Stimulated activated CD8-positive, alpha-beta memory T cell treated with anti-CD3 and anti-CD28 coated beads, Interleukin-4, amount 100 ng/mL, for 1 hour (primary cell): ENCODE measurements at places on chromosomes 7 and 10.

DNA sequence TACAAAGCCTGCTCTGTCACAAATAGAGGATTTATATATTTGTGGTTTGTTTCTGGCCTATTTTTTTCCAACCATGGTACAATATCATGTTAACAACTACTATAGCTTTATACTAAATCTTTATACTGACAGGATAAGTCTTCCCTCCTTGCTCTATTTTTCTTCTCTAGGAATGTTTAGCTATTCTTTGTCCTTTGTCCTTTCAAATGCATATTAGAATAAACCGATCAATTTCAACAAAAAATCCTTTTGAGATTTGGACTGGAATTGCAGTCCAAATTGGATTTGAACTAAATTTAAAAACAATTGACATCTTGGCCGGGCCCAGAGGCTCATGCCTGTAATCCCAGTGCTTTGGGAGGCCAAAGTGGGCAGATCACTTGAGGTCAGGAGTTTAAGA is 39.2 kb upstream of the CTTNBP2 start:
- no peak for DNase-seq

- no peak for DNase-seq
Measured at GRCh38 chr10:30671026-30671616, 41.6 kb upstream of the LYZL2 start.

DNA sequence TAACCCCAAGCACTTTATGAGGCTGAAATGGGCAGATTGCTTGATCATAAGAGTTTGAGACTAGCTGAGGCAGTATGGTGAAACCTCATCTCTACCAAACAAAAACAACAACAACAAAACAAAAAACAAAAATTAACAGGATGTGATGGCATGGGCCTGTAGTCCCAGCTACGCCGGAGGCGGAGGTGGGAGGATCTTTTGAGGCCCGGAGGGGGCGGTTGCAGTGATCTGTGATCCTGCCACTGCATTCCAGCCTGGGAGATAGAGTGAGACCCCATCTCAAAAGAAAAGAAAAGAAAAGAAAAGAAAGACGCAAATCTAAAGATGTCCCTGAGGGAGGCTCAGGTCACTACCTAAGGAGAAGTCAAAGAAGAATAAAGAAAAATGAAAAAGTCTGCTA is 35.3 kb upstream of the AGR2 start:
- DNase-seq, result no peak

DNA sequence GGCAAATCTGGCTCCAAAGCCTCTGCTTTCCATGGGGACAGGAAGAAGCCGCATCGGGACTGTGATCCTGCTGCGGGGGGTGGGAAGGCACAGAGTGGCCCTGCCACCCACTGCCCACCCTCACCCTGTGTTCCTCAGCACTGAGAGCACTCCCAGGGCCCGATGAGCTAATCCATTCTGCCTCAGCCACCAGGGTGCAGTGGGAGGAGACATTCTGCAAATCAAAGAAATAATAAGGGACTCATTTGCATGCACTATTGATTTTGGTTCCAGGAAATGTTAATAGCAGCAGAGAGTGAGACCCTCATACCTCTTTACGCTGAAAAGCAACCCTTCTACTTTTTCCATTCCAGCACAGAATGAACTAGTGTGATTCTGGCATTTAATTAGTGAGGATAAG is 572.8 kb downstream of the INHBA start:
- no peak for DNase-seq

GRCh38 chr7:28587211-28587610 is 174.9 kb downstream of the CREB5 start:
- no peak for DNase-seq

DNA sequence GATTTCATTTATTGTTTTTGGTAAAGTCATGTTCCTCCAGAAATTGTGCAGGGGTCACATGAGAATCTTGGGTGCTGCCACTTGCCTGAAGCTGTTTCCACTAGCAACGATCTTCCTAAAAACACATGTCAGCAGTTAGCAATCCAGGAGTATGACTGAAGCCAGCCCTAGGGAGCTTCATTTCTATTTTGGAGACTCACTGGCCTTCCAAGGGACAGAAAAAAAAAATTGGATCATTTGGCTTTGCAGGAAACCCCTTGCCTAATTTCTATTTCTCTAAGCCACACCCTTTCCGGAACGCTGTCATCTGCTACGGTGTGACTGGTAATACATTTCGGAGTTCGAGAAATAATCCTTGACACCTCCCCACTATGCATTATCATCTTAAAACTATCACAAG is 204.7 kb downstream of the TAX1BP1 start:
- DNase-seq, result no peak

- no peak for DNase-seq
Measured at GRCh38 chr7:74283858-74284447, 5.3 kb upstream of the CLIP2 start.

DNA sequence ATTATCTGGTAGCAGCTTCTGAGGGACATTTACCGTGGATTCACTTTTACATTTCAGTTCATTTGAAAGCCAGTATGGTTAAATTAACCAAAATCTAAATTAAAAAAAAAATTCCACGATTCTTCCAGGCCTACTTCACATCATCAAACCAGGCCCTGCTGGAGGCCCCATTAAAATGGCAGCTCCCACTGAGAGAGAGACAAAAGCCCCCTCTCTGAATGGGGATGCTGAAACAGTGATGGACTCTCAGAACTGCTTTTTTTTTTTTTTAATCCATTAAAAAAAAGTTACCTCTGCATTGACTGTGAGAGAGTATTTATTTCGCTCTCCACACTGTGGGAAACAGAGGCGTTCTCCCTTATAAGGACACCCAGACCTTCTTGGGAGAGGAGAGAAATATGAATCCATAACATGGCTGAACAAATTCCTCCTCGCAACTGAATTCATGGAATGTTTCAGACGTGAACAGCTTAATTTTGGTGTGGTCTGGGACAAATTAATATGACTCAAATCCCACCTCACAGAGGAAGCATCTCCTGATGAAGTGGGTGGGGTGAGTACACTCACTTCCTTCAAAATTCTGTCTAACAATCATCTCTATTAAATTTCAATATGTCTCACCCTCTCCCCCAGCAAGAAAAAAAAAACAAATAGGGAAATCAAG is 73.5 kb downstream of the SAMD9 start:
- DNase-seq, result no peak

GRCh38 chr10:69567920-69568319 is 5.3 kb downstream of the NEUROG3 start:
- no peak for DNase-seq

GRCh38 chr10:101840102-101840684 is 3.4 kb downstream of the KCNIP2 start:
- no peak for DNase-seq

GRCh38 chr10:80171248-80171660 is 34.1 kb downstream of the ANXA11 start:
- no peak for DNase-seq

- no peak for DNase-seq
Measured at GRCh38 chr10:44863344-44864047, 47.6 kb upstream of the TMEM72 start.

GRCh38 chr7:26686448-26686981 is 177.9 kb downstream of the SKAP2 start:
- no peak for DNase-seq

DNA sequence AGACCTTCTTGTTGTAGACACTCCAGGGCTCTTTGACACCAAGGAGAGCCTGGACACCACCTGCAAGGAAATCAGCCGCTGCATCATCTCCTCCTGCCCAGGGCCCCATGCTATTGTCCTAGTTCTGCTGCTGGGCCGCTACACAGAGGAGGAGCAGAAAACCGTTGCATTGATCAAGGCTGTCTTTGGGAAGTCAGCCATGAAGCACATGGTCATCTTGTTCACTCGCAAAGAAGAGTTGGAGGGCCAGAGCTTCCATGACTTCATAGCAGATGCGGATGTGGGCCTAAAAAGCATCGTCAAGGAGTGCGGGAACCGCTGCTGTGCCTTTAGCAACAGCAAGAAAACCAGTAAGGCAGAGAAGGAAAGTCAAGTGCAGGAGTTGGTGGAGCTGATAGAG is 5.5 kb downstream of the GIMAP7 start:
- no peak for DNase-seq
